ENCODE measurements at places on chromosomes 12 and 14.

GRCh38 chr14:33030386-33030785 lies 91.7 kb downstream of the NPAS3 start:
- DNase-seq = no peak

DNA sequence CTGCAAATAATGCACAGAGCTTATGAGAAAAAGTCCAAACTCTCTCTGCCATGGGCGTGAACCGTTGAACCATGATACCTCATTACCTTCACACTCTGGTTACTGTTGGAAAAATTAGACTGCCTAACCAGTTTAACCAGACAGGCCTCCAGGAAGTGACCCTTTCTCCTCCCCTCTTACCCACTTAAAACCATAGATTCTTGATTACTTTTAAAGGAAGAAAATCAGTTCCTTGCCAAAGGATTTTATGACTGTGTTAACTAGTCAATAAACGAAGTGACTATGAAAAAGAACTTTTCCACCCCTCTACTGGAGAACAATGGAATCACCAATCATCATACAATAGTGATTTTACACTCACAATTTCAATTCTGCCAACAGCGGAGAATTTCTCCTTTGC lies 254.0 kb upstream of the ATP2B1 start:
- no peak for DNase-seq

DNA sequence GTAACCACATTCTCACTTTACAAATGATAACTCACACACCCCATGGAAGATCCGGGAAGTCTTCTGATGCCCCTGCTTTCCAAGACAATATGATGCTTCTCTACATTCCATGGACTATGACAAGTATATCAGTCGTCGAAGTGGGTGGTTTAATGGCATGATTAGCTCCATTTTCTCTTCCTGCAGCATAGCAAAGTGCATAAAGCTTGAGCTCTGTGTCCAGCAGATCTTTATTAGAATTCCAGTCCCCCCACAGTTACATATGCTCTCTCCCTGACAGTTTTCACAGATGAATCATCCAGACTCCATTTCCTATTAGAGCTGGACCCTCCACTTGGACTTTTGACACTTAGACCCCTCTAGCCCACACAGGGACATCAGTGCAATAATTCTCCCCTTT lies 174.9 kb downstream of the BCAT1 start:
- DNase-seq = no peak

GRCh38 chr12:124094733-124095132 lies 121.7 kb downstream of the ZNF664 start:
- no peak for DNase-seq

DNA sequence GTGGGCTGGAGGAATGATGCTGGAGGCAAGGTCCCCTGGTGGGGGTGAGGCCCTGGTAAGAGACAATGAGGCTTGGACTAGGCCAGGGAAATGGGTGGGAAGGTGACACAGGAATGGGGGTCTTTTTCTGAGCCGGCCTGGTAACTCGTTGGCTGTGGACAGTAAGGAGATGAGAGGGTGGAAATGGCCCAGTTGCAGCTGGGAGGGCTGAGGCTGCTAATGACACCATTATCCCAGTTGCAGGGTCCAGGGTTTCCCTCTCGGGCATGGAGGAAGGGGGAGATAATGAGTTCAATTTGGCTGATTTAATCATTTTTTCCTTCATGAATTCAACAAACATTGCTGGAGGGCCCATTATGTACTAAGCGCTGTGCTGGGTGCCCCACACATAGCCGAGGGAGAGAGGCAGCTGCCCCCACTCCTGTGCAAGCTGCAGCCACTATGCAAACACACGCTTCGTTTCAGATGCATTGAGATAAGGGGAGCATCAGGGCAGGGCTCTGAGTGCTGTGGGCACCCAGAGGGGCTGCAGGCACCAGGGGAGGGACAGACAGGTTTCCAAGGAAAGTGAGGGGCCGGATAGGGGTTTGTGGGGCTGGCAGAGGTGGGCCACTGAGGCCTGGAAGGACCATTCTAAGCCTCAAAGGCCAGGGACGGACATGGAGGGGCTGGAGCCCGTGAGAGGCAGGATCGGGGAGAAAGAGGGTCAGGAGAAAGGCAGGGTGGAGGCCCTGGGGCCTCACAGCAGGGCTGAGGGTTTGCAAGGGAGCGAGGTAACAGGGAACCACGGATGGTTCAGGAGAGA lies 43.2 kb upstream of the MEG3 start:
- no peak for DNase-seq

DNA sequence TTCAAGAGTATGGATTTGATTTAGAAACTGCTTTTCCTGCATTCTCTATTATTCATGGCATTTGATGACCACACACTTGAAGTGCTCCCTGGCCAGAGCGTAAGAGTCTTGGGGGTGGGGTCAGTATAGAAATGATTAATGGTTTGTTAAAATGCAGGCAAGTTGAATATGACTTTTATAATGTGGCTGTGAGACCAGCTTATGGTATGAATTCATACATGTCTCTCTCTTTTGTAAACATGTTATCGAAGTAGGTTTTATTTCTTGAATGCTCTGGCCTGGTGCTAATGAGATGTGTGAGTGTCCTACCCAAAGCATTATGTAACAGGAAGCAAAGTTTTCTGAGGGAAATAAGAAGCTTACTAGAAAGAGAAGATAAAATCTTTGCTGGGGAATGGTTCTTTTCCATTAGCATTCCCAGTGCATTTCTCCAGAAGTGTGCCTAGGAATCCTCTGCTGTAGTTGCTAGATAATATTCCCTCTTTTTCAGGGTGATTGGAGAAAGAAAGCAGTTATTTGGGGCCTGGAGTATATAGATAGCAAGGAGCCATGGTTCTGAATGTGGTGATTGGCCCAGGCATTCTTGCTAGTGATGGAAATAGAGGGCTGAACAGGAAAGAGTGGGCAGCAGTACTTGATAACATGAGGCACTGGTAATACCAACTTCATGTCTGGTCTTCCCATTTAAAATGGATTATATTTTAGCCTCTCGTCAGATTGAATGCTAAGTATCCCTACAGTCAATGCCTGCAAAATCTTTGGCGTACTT lies 289.7 kb downstream of the RAD51B start:
- DNase-seq = no peak

GRCh38 chr14:92277031-92277430 lies 45.9 kb upstream of the SLC24A4 start:
- no peak for DNase-seq

DNA sequence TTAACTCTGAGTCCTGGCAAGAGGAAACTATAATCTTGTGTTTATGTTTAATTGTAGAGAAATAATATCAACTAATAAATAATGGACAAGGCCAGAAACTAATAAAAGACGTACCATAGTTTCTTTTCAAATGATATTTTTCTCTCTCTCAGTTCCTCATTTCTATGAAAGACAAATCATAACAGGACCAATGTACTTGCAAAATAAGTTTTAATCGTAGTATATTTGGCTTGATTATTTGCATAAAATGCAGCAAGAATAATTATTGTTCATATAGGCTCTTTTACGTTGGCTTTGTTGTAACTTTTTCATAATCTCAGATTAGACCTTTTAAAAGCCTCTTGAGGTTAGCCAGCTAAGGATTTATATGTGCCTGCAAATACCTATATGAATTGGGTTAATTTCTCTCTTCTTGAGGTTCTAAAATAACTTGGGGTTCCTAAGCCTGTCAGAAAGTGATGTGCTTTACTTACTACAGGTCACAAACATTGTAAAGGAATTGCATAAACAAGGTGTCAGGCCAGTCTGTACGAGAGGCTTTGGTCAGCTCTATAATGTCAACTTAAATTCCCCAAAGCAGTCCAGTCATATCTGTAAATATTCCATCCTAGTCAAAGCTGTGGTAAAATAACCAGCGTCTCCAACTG lies 152.8 kb upstream of the PTPRQ start:
- DNase-seq = no peak

- no peak for DNase-seq
These were observed 23.9 kb upstream of the ATP2B1 start for GRCh38 chr12:89732522-89732921.

DNA sequence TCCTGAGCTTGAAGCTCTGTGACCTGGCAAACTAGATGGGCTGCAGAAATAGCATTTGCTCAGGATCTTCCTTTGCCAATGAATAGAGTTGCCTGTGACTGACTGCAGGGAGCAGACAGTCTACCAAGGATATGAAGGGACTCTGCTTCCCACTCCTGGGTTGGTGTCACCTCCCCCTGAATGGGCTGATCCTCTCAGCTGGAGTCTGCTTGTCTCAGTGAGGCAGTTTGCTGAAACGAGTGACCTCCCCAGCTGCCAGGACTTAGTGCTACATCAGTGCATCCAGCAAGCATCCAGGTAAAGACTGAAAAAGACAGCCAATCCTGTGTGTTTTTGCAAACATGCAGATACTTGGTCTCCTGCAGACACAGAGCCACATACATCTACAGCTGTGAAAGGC lies 28.5 kb downstream of the PAH start:
- DNase-seq = no peak

DNA sequence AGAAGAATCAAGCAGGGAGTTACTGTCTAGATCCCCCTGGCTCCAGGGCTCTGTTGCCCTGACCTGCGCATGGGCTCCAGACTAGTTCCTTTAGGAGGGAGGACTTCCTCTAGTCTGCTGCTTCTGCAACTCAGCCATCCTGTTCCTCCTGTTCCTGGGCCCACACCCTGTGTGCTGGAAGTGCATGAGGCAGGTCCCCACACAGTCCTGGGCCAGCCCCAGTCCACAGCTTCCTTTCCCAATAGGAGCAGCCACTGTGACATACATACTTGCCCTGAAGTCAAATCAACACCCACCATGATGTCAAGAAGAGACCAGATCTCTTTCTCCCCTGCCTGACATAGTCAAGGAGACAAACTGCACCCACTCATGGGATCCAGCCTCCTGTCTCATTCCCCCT lies 1.3 kb downstream of the SDR9C7 start:
- DNase-seq = no peak

GRCh38 chr12:56086608-56087007 lies 6.6 kb downstream of the ERBB3 start:
- DNase-seq = no peak

GRCh38 chr14:65002586-65003210 lies 16.0 kb downstream of the FNTB start:
- DNase-seq = no peak

DNA sequence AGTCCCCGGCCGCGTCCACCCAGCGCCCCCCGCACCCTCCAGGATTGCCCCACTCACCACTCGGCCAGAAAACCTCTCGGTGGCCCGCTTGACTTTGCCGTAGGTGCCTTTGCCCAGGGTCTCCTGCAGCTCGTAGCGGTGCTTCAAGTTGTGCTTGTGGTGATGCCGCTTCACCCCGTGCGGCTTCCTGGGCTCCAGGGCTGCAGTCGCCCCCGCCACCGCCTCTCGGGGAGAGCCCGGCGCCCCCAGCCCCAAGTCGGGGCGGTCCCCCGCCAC lies 459 bp downstream of the NUAK1 start:
- DNase-seq = peak; percentile 4

DNA sequence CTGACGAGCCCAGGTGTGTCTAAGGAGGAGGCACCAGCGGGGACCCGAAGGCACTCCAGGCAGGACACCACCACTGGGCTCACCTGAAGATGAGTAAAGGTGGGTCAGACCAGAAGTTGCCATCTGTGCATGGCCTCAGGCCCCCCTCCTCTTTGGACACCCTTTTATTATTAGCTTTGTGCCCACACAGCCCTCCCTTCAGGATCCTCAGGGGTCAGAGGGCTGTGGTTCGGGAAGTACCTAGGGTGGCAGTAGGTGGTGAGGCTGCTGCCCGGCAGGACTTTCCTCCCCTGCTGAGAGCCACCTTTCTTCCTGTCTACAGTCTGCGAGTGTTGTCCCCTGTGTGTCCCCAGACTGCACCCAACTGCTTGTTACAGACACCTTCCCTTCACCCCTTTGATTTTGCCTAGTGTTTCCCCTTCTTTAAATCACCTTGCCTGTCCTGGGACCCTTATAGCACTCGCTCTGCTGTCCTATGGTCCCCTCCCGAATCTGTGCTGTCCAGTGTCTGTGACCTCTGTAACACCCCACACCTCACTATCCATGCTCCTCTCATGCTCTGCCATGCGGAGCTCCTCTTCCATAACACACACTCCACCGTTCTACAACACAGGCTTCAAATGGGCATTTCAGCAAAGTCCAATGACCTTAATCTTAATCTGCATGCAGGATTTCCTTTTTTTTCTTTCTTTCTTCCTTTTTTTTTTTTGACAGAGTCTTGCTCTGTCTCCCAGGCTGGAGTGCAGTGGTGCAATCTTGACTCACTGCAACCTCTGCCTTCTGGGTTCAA lies 25.7 kb downstream of the SOAT2 start:
- DNase-seq = no peak

GRCh38 chr14:34234258-34234657 lies 227.8 kb downstream of the SPTSSA start:
- DNase-seq = no peak

DNA sequence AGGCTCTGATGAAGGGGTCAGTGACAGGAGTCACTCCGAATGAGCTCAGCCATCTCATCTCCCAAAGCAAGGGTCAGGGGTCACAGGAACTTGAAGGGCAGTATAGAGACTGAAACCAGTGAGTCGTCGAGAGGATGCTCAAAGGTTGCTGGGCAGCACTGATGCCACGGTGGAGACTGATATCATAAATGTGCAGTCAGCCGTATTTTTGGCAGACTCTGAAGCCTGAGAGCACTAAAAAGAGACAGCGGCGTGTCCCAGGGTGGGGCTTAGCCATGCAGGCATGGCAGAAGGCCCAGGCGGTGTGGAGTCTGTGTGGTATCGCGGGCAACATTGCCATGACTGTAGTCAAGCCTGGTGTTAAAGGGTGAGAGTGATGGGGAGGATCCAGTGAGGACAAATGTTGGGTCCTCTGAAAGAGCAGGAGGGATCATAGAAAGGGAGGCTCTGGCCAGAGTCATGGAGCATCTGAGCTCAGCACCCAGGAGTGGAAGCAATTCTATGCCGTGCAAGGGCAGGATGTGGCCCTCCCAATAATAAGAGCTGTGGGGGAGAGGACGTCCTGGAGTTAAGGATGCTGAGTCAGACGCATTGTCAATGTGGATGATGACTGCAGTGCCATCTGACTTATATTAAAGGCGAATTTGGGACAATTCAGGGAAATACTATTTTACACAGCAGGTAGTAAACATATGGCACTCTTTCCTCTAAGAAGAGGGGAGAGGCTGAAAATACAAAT lies 241.2 kb upstream of the FKBP4 start:
- DNase-seq = no peak

- no peak for DNase-seq
These were observed 26.5 kb upstream of the ACTN1 start for GRCh38 chr14:69005432-69006148.

- no peak for DNase-seq
These were observed 3.6 kb downstream of the PSMA6 start for GRCh38 chr14:35295845-35296161.

DNA sequence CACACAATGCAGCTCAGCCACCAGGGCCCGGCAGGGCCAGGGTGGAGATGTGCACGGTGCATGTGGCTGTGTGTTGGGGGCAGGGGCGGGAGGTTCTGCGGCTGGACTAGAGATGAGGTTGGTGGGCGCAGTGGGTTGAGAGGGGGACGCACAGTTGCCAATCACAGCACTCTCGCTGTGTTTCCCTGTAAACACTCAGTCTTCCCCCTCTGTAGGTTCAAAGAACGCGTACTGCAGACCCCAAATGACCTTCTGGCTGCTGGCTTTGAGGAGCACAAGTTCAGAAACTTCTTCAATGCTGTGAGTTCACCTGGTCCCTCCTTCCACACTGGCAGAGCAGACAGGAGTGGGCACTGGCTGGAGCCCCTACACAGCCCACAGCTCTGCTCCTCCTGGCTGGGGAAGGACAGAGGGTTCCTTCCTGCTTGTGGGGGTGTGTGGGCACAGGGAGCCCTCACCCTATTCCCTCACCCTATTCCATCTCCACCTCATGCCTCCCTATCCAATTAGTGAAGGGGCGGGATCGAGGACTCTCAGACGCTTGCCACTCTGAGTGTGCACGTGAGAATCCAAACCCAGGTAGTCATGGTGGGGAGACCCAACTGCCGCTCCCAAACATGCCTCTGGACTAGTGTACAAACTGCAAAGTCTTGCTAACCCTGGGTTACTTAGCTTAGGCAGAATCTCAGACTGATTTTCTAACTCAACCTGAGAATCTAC lies 17.8 kb downstream of the OTUB2 start:
- no peak for DNase-seq

Measured in stimulated activated CD4-positive, alpha-beta T cell treated with anti-CD3 and anti-CD28 coated beads, Interleukin-4, amount 100 ng/mL, for 1 hour (primary cell).